ENCODE measurements at places on chromosomes 16 and 17.

DNA sequence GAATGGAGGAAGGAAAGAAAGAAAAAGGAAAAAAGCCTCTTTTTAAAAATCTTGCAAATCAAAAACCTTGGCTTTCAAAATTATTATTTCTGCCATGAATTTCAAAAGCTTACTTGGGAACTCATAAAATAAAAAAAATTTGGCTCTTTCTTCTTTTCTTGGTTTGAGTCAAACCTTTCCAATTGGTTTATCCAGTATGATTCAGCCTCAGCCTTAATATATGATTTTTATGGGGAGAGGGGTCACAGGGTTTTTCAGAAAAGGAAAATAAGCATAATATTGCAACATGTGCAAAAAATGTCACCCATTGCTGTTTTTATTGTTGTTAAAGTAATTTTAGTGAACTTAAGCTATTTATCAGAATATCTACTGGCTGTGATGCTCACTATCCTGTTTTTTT lies 31.2 kb upstream of the HAPSTR1 start:
- DNase-seq = no peak

GRCh38 chr16:55203570-55203969 lies 120.4 kb upstream of the IRX6 start:
- DNase-seq = no peak

GRCh38 chr17:74715144-74715543 lies 2.4 kb upstream of the CD300LF start:
- DNase-seq = no peak

DNA sequence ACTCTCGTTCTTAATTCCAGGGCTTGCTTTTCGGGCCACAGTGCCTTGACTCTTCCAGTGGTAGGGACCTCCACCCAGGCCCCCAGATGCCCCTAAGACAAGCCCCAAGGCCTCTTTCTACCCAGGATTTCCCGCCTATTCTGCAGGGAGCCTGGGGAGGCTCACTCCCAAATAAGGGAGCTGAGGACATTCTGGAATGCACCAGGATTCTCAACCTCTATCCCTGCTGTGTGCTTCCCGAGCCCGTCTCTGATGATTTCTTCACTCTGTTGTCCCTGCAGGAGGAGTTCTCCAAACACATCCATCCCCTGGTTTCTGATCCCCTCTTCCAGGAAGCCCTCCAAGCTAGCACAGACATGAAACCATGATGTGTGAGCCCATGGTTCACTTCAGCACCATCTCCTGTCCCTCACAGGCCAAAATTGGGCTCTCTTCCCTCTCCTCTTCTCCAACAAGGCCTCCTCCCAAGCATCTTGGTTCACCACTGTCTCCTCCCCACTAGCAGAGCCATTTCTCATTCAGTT lies 255.9 kb downstream of the KATNIP start:
- no peak for DNase-seq

- no peak for DNase-seq
Measured at GRCh38 chr16:87093804-87094555, 223.2 kb downstream of the C16orf95 start.
